ENCODE measurements at places on chromosomes 11 and 22.

DNA sequence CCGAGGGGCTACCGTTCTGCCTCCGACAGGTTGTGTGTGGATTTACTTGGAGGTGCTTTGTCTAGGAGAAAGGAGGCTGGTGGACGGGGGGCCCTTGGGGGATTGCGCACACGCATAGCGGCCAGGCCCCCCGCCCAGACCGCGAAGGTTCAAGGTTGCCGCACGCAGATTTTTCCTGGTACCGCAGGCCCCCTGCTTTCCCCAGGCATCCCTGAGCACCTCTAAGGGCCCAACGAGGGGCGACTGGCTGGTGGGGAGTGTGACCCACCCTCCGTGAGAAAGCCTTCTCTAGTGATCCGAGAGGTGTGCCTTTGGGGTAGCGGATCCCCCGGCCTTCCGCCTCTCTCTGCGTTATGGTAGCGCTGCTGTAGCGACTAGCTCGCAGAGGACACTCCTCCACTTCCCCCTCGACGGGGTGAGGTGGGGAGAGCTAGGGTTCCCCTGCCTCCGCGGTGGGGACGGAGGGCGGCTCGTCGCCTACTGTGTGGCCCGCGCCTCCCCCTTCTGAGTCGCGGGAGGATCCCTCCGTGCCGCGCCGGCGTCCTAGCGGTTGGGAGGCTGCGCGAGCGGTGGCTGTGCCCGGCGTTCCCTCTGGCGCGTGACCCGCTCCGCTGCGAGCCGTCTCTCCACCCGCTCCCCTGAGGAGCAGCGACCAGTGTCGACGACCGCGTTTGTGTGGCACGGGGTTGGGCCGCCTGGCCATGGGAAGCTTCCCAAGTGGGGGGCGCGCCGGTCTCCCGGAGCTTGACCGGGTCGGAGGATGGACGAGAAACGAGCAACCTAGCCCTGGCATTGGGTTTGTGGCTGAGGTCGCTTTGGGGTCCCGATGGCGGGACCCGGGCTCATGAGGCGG lies 3900.0 kb upstream of the OR11H1 start:
- H3K4me3 ChIP-seq = no peak overlapping the region
- H3K36me3 ChIP-seq = no peaks in the 10 kb centered on the region
- DNase-seq = no peak
- no peak overlapping the region for H3K27ac ChIP-seq
- no peaks in the 10 kb centered on the region for H3K27me3 ChIP-seq

DNA sequence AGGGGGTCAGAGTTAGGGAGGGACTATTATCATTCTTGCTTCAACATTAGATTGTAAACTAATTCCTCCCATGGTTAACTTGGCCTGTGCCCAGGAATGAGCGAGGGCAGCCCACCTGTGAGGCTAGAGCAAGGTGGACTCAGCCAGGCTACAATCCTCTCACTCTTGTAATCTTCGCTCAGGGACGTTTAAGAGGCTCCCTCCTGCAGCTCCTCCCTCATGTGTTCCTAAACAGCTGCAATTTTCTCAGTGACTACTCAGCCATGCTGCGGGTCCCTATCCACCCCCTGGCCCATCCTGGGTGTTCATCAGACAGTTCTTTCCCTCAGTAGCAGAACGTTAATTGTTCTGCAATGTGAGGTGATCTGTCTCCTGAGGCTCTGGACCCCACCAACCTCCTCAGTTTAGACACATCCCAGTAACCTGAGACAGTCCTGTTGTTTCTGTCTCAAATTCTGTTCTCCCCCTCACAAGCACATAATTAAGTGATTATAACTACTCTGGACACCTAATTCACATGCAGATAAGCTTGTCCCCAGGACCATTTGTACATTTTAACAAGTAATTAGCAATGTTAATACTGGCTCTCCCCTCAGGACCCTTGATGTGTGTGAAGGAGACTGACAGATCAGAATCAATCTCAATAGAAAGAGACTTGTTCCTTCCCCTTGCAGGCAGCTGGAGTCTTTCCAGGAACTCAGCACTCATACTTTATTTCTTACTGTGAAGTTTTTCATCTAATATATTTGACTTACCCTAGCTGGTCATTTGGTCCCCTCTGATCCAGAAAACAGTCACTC lies 337.2 kb upstream of the B3GAT1 start:
- DNase-seq = no peak
- no peaks in the 10 kb centered on the region for H3K27me3 ChIP-seq
- H3K4me3 ChIP-seq = no peak overlapping the region
- H3K4me1 ChIP-seq = no peaks in the 10 kb centered on the region

- H3K4me3 ChIP-seq = no peak overlapping the region
- no peak overlapping the region for H3K27ac ChIP-seq
- no peaks in the 10 kb centered on the region for H3K36me3 ChIP-seq
- H3K27me3 ChIP-seq = no peaks in the 10 kb centered on the region
- H3K4me1 ChIP-seq = no peaks in the 10 kb centered on the region
These were observed 91.7 kb downstream of the BLID start for GRCh38 chr11:122024278-122024677.

- no peaks in the 10 kb centered on the region for H3K36me3 ChIP-seq
- no peak overlapping the region for H3K27ac ChIP-seq
- no peak overlapping the region for H3K4me3 ChIP-seq
- H3K4me1 ChIP-seq = no peaks in the 10 kb centered on the region
- no peak for DNase-seq
These were observed 159.5 kb upstream of the POU2AF2 start for GRCh38 chr11:111086058-111086457.

DNA sequence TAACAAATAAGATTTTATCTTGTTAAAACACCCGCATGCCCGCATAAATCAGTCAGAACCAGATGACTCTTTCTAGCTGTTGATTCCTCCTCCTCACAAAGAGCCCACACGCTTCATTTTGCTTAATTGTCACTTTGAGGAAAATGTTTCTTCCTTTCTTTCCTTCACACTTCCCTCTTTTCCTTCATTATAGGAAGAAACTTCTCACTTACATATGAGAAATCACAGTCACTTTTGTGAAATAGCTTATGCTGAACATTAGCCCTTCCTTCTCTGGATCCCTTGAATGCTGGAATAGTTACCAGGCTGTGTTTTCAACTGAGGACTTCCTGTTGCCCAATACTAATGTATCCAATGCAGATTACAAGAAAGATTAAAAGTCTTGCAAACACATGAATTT lies 5.8 kb downstream of the MS4A6E start:
- H3K4me3 ChIP-seq = no peak overlapping the region
- H3K27me3 ChIP-seq = no peaks in the 10 kb centered on the region
- H3K36me3 ChIP-seq = no peaks in the 10 kb centered on the region

DNA sequence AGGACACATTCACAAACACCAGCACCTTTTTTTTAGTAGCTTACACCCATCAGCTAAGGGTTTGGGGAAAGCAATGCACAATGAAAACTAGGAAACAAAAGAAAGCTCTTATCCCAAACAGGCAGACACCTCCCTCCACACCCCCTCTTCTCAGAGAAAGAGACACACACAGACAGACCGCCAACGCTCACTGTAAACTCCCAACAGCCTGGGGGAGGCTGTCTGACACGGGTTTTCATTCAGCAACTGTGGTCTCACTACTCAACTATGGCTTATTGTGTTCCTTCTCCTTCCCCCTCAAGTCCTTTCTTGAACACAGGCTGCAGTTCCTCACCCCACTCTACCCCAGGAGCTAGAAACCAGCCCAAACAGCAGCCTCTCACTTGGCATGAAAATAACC lies 123.4 kb downstream of the C11orf58 start:
- DNase-seq = no peak
- H3K27me3 ChIP-seq = no peaks in the 10 kb centered on the region
- H3K4me1 ChIP-seq = no peaks in the 10 kb centered on the region

DNA sequence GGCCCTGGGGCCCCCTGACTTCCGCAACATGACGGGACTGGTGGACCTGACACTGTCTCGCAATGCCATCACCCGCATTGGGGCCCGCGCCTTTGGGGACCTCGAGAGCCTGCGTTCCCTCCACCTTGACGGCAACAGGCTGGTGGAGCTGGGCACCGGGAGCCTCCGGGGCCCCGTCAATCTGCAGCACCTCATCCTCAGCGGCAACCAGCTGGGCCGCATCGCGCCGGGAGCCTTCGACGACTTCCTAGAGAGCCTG lies 992 bp downstream of the LRFN4 start:
- no peak overlapping the region for H3K4me3 ChIP-seq
- peaks cover 2% of the 10 kb centered on the region for H3K36me3 ChIP-seq
- DNase-seq = no peak
- peaks cover 6% of the 10 kb centered on the region for H3K4me1 ChIP-seq
- no peaks in the 10 kb centered on the region for H3K27me3 ChIP-seq
- H3K27ac ChIP-seq = no peak overlapping the region

DNA sequence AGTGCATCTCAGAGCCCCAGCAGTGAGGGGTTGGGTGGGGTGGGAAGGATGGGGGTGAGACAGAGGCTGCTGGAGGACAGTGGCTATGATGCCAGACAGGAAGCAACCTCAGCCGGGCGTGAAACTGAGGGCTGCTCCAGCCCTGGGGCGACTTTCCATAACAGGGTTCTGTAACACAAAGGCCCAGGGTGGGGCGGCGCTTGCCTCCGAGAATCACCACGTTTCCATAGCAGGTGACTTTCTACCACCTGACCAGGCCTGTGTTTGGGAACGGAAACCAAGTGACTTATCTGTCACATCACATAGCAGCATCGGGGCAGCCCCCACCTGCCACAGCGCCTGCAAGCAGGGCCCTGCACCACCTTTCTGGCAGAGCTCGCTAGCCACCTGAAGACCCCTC lies 85.8 kb downstream of the TRMU start:
- no peak overlapping the region for H3K27ac ChIP-seq
- H3K36me3 ChIP-seq = peaks cover 7% of the 10 kb centered on the region
- DNase-seq = no peak
- no peak overlapping the region for H3K4me3 ChIP-seq
- H3K27me3 ChIP-seq = no peaks in the 10 kb centered on the region
- no peaks in the 10 kb centered on the region for H3K4me1 ChIP-seq

DNA sequence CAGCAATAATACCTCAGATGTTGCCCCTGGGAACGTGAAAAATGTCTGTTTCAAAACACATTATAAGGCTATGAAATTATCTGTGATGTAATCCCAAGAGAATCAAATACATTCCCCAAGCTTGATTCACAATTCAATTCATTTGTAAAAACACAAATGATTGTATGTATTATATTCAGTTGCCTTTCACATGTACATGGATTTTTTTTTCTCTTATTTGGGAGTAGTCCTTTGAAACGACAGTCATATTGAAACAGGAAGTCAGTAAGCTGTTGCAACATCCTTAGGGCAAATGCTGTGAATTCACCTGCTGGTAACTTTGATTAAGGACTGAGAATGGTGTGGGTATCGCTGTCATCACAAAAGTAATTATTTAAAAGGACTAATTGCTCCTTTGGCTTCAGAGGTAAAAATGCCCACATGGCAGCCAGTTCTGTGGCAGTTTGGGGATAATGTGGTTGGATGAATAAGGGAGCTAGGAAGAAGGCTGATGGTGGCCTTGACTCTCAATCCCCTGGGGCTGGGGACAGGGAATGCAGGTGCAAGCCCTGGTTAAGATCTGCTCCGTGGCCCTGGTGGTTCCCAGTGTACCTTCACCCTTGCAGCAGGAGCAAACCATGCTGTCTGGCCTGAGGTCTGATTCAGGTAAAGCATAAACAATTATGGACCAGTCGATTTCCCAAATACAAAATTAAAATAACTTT lies 13.2 kb downstream of the EHF start:
- no peak overlapping the region for H3K4me3 ChIP-seq
- H3K27ac ChIP-seq = peak overlapping the region; percentile 68
- DNase-seq = no peak
- peaks cover 86% of the 10 kb centered on the region for H3K4me1 ChIP-seq
- no peaks in the 10 kb centered on the region for H3K36me3 ChIP-seq

- H3K36me3 ChIP-seq = no peaks in the 10 kb centered on the region
- no peak overlapping the region for H3K4me3 ChIP-seq
- DNase-seq = no peak
These were observed 63.4 kb downstream of the KCNJ1 start for GRCh38 chr11:128803449-128804245.

DNA sequence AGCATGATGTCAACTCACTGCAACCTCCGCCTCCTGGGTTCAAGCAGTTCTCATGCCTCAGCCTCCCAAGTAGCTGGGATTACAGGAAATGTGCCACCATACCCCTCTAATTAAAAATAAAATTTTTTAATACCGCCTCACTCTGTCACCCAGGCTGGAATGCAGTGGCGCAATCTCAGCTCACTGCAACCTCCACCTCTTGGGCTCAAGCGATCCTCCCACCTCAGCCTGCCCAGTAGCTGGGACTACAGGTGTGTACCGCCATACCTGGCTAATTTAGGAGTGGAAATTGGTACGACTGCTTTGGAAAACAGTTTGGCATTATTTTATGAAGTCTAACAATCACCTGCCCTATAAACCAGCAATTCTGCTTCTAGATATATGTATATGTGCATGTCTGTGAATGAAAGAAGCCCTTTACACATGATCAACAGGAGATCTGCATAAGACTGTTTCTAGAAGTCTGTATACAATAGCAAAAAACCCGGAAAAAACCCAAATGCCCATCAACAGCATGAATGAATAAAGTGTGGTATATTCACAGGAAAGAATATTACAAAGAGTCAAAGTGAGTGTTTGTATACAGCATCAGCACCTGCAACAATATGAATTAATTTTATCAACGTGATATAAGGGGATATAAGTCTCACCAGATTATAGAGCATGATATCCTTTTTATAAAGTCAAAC lies 16.0 kb downstream of the SLC35F2 start:
- peaks cover 45% of the 10 kb centered on the region for H3K4me1 ChIP-seq
- no peaks in the 10 kb centered on the region for H3K36me3 ChIP-seq

DNA sequence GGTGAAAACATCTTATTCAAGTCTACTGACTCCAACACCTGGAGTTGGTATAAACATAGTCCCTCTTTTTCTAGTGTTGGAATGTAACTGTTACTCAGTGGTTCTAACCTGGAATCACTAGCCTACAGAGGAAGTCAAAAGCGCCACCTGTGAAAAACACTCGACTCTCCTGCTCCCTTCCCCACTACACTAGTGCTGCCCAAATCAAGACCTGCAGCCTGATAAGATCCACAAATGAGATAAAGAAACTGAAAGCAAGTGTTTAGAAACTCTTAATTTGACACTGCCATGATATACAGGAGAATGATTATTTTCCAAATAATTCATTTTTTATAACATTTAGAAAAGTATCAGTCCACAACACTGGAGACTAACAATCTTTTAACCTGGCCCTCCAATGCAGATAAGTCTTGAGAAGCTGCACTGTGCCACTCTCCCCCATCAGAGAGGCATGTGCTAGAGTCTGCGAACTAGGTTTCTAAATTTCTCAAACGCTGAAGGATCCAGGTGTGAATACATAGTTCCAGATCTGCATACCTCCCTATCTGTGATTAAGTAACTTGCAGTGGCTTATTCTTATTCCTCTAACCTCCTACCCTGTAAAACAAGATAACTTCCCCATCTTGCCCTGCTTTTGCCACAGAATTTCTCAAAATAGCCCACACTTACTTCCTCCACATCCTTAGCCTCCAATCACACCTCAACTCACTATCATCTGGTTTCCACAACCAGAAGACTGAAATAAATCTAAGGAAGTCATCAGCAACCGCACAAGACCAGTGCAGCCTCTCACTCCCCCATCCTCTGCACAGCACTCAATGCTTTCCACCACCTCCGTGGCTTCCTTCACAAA lies 88.1 kb downstream of the RRAS2 start:
- H3K4me3 ChIP-seq = no peak overlapping the region
- no peak overlapping the region for H3K27ac ChIP-seq
- peaks cover 9% of the 10 kb centered on the region for H3K36me3 ChIP-seq
- DNase-seq = no peak

GRCh38 chr22:44941207-44941606 lies 68.6 kb downstream of the PHF21B start:
- DNase-seq = no peak
- H3K27ac ChIP-seq = no peak overlapping the region
- H3K27me3 ChIP-seq = peaks cover 45% of the 10 kb centered on the region
- H3K4me1 ChIP-seq = no peaks in the 10 kb centered on the region

- H3K4me1 ChIP-seq = no peaks in the 10 kb centered on the region
- no peak overlapping the region for H3K27ac ChIP-seq
- no peak overlapping the region for H3K4me3 ChIP-seq
- no peaks in the 10 kb centered on the region for H3K27me3 ChIP-seq
These were observed 36.8 kb upstream of the LARGE1 start for GRCh38 chr22:33957086-33957485.
